ENCODE measurements at places on chromosomes 12 and 14.
A peak's percentile ranks its signal among the peaks of the same experiment; 100 is the strongest.

DNA sequence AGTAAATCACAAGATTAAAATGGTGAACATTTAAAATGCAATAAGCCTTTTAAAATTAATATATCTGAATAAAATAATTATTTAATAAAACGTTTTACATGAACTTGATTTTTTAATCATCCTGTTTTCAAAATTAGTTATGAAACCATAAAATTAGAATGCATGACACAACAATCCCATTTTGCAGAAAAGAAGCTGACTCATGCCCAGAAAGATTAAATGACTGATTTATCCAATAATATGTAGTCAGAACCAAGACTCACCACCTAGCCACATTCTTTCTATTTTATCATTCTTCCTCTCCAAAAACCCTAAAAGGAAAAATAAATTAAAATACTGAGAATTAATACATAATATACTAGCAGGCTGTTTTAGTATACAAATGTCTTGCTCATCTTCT is 83.0 kb upstream of the LGR5 start:
- no peak for DNase-seq

GRCh38 chr12:34119366-34119765 is 97.1 kb downstream of the ALG10 start:
- DNase-seq, result no peak

DNA sequence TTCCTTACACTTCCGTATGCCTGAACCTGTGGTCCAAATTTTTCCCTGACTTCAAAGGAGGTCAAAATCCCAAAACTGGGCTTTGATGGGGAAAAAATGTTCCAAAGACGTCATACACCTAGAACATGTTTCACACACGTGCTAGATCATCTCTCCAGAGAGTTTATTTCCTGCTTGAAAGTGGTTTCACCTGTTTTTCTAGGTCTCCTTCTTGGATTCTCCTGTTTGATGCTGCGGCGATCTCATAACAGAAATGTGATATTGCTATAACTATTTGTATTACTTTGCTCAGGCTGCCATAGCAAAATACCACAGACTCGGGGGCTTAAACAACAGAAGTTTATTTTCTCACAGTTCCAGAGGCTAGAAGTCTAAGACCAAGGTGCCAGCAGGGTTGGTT is 19.7 kb upstream of the TMCC3 start:
- no peak for DNase-seq

GRCh38 chr12:97754306-97754705 is 291.7 kb downstream of the RMST start:
- no peak for DNase-seq

- no peak for DNase-seq
Observed at GRCh38 chr12:64631197-64631596, 20.9 kb downstream of the RASSF3 start.

GRCh38 chr12:87086118-87086891 is 830.1 kb upstream of the MGAT4C start:
- no peak for DNase-seq

DNA sequence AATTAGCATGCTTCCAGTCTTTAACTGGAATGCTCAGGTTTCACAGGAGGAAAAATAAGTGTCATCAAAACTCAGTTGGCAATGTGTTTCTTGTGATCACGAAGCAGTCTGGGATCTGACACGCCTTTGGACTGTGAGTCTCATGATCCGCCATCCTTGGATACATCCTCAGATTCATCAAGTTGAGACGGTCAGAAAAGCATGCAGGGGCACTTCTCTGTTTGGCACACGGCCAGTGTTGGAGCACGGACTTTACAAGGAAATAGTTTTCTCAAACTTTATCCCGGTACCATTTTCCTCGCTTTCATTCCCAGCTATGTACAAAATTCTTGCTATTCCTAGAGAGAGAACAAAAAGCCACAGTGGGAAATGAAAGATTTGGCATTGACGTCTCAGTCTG is 88.4 kb upstream of the PARP11 start:
- DNase-seq, result no peak

DNA sequence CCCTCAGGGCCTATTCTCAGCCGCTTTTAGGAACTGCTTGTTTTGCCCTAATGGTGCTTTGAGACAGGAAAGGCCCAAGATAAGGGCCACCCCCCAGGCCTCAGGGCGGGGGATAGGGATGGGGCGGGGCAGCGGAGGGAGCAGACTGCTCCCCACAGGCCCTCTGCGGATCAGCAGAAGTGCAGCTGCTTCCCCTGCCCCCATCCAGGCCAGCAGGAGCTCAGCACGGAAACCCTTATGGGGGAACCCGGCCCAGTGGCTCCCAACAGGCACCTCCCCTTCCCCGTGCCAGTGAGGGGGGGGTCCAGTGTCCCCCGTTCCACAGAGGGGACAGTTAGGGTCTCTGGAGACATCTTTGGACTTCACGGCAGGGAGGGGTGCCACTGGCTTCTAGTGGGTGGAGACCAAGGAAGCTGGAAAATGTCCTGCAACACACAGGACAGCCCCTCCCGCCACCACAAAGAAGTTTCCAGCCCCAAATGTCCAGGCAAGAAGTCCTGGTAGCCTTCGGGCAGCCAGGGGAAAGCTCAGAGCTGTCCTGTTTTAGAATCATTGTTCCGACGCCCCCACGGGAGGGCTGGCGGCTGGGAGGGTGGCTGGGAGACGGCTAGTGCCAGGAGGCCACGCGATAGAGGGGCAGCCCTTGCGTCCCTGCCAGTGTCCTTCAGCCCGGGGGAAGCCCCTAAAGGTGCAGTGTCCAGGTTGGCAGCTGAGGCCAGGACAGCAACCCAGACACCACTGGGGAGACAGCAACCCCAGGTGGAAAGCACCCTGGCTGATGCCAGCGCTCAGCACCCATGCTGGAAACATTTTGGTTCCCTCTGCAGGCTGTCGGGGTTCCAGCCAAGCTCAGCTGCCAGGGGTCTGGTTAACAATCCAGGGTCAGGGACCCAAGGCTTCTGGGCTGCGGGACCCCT is 10.4 kb upstream of the GPR132 start:
- no peak for DNase-seq

DNA sequence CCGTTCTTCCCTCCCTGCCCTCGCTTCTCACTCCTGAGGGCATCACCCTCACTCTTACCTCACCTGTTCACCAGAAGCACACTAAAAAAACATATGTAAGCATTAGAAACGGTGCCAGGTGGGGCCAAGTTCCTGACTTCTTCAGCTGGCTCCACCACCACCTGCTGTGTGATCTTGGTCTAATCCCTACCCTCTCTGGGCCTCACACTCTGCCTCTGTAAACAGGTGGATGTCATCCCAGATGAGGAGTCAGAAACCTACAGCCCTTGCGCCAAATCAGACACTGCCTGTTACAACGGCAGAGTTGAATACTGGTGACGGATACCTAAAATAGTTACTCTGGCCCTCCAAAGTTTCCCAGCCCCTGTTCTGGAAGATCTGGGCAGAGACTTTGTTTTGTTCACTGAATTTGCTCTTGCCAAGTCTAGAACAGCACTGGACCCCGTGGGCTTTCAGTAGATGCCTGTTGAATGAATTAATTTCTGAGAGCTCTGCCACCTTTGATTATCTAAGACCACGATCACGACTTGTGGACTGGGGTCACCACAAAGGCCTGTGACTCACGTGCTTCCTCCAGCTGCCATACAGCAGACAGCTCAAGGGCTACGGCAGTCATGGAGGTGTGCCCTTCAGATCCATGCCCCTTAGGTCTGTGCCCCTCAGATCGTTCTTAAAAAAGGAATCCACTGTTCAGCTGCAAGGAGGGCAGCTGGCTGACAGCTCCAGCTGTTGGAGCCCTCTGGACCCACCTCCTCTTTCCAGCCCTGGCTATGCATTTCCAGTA is 71.9 kb downstream of the GSC start:
- DNase-seq, result no peak

DNA sequence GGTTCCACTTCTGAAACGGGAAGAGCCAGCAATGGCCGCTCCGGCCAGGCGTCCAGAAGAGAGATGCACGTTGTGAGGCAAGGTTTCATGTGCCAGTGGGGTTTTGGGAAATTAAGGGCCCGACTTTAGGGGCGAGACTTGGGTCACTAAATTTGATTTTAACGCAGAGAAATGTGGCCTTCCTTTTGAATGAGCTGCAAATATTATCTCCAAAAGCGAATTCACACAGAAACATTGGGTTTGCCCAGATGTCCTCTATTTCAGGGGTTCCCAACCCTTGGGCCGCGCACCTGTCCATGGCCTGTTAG is 2.3 kb upstream of the RNASE4 start:
- DNase-seq, result no peak

DNA sequence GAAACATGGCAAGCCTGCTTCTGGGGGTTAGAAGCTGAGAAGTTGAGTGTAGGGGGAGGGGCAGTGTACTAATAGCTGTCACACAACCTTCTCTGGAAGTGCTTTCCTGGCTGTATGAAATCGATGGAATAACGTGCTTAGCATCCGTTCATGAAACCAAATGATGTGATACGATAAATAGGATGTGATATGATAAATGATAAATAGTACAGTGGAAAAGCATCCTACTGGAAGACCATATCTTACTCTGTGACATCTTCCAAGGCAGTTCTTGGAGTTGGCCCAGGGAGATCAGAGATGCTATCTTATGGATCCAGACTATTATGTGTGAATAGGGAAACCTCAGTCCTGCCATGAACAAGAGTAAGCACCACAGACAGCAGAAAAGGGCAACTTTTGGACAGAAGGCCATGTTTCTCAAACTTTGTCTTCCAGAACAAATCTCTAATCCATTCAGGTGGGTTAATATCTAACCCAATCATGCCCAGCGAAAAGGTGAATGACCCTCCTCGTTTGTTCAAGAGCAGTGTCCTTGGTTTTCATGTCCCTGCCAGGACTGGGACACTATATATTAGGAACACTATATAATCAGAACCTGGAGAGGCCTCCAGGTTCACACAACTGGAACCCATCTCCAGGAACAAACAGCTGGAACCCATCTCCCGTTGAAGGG is at the start of gene ANG:
Gene ANG, plus strand, starts transcription at position 598 of the 673 bp plus-strand sequence. CDS start 4,801 bp downstream, outside the sequence.
- DNase-seq, result no peak

DNA sequence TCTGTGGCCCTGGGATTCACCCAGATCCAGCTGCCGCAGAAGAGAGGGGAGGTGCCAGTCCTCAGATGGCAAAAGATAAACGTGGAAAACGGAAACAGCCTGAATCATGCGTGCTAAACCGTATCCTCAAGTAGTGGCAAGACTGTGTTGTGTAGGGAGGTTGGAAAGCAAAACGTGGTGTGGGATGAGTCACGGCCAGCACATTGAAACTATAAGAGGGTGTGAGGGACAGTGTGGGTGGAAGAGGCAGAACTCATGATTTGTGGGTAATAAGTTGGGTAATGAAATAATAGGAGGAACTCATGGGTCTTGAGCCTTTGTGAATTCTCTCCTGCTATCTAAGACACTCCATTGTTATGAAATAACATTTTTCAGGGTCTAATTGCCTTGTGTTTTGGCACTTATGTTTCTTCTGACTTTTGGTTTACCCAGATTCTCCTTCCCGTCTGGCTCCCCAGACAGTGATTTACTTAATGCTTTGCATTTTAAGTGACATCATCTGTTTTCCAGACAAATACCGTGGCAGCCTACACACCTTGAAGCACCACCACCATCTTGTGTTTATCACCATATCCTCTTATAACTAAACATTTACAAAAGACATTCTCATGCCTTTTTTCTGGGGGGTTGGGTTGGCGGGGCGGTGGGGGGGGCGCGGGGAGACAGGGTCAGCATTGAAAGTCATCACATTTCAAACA is 62.3 kb upstream of the PTCSC3 start:
- peak; percentile 44 for DNase-seq

GRCh38 chr14:104187931-104188726 is 49.7 kb downstream of the KIF26A start:
- no peak for DNase-seq

- DNase-seq, result no peak
Observed at GRCh38 chr14:54562334-54562733, 4.6 kb upstream of the SAMD4A start.

- DNase-seq, result no peak
Observed at GRCh38 chr12:14452336-14452735, 86.9 kb downstream of the ATF7IP start.

GRCh38 chr14:53947452-53948204 is 9.0 kb downstream of the BMP4 start:
- DNase-seq, result no peak

GRCh38 chr14:69540654-69541335 is 33.9 kb downstream of the CCDC177 start:
- no peak for DNase-seq

GRCh38 chr14:99468081-99468480 is 12.6 kb downstream of the SETD3 start:
- no peak for DNase-seq

GRCh38 chr14:102825307-102826095 is 48.3 kb downstream of the TRAF3 start:
- no peak for DNase-seq

- peak; percentile 76 for DNase-seq
Observed at GRCh38 chr12:94133964-94134795, 14.2 kb upstream of the PLXNC1 start.

GRCh38 chr14:54784657-54785056 is 118.0 kb downstream of the GCH1 start:
- DNase-seq, result no peak

DNA sequence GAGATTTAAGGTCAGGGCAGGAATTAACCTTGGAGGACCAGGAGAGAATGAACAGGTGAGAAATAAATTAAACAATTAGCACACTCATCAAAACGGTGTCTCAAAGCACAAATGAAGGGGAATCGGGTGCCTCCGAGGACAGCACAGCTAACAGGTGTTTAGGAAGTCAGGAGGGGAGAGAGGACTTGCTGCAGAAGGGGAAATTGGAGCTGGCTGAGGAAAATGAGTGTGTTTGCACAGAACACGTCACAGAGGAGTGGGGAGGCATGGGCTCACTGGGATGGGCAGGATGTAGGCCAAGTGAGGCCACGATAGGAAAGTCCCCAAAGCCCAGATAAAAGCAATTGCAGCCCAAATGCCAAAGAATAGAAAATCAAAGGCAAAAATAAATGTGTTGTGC is 121.7 kb downstream of the ZNF664 start:
- no peak for DNase-seq

DNA sequence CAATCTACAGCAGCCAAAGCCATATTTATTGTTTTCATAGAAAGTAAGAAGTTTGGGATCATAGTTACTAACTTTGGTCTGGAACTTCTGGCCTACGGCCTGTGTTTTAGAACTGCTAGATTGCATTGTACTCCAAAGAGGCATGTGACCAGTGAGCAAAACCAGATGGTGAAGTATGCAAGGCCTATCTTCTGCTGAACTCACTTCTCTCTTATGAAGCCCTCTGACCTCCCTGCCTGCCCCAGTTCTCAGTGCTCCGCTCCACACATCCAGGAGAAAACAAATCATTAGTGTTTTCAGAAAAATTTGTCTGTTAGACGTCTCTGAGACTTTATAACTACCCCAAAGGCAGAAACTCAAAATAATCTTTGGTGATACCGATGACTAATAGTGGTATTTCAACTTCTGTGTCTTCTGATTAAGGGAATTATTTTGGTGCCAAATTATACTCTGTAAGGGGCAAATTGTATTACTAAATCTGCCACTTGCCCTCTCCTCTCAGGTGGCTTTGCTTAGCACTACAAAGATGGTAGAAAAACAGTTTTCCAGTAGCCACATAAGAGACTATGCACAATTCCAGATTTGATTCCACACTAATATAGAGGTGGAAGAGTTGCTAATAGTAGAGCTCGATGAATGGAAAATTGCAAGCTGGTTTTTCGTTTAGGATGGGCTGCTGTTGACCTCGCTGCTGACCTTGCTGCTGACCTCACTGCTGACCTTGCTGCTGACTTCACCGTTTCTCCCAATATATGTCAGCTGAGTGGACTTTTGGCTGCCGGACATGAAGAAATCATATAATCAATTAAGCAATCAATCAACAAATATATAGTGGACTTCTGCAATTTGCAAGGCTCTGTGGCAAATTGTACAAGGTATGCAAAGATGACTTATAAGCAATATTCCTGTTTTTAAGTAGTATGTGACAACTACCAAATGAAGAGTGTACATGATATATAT is 147.5 kb downstream of the KITLG start:
- DNase-seq, result no peak

Measured in SK-MEL-5 (cell line).